ENCODE measurements at places on chromosomes 5 and 9.

- peaks cover 18% of the 10 kb centered on the region for H3K4me1 ChIP-seq
- H3K36me3 ChIP-seq, result no peaks in the 10 kb centered on the region
- peak overlapping the region; percentile 76 for H3K27ac ChIP-seq
These were observed 25.1 kb upstream of the CDKN2AIPNL start for GRCh38 chr5:134436523-134437339.

DNA sequence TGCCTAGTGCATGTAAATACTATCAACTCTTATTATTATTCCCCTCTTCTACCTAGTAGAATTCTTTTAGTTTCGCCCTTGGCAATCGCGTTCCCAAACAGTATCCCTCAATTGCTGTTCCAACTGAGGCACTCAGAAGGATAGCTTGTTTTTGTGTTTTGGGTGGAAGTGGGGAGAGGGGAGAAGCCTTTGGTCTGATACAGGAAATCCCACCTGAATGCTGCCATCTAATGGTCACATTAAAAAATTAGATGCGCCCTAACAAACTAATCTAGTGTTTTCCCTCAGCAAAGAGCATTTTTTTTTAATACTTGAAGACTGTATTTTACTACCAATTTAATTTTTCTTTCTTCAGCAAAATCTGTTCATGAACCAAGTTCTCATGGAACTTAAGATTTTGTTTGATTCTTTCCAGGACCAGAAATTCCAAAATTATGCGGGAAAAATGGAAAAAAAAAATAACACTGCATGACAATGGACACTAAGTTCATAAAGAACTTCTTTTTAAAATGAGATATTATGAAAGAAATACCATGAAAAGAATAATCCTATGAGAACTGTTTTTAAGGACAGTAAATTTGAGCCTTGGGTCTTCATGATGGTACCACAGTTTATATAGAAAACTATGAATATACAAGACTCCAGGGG, 22.2 kb upstream of the GLDC start:
- H3K4me3 ChIP-seq, result no peak overlapping the region
- H3K4me1 ChIP-seq, result no peaks in the 10 kb centered on the region
- H3K27ac ChIP-seq, result no peak overlapping the region
- DNase-seq, result no peak
- no peaks in the 10 kb centered on the region for H3K36me3 ChIP-seq

- no peaks in the 10 kb centered on the region for H3K27me3 ChIP-seq
- no peak overlapping the region for H3K27ac ChIP-seq
- H3K4me1 ChIP-seq, result peaks cover 6% of the 10 kb centered on the region
These were observed 242.6 kb downstream of the DENND1A start for GRCh38 chr9:123687246-123687751.

DNA sequence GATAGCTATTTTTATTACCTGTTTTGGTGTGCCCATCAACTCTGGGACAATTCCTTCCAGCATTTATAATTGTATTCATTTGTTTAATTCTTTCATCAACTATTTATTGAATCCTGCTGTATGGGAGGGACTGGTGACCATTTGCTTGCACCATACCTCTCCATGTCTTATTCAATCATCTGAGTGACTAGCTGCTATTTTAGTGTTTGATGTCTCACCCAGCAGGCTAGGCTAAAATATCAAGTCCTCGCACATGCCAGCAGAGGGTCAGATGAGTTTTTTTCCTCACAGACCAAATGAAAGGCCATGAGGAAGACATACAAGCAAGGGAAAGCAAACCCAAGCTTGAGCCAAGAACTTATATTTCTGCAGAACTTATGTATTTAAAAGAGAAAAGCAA, 63.9 kb downstream of the CETN3 start:
- peaks cover 4% of the 10 kb centered on the region for H3K27me3 ChIP-seq
- no peak overlapping the region for H3K4me3 ChIP-seq
- H3K4me1 ChIP-seq, result no peaks in the 10 kb centered on the region

DNA sequence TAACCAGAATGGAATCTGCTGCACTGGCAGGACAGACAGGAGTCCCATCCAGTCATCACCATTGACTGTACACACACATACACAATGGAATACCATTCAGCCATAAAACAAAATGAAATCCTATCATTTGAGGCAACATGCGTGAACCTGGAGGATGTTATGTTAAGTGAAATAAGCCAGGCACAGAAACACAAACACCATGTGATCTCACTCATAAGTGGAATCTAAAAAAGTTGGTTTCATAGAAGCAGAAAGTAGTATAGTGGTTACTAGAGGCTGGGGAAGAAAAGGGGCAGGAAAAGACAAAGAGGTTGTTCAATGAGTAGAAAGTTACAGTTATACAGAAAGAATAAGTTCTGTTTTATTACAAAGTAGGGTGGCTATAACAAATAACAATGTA, 884.0 kb upstream of the ACO1 start:
- H3K27ac ChIP-seq, result no peak overlapping the region
- no peaks in the 10 kb centered on the region for H3K4me1 ChIP-seq
- no peaks in the 10 kb centered on the region for H3K27me3 ChIP-seq
- H3K36me3 ChIP-seq, result no peaks in the 10 kb centered on the region
- DNase-seq, result no peak
- no peak overlapping the region for H3K4me3 ChIP-seq

- H3K27ac ChIP-seq, result no peak overlapping the region
- H3K27me3 ChIP-seq, result no peaks in the 10 kb centered on the region
- no peaks in the 10 kb centered on the region for H3K4me1 ChIP-seq
- H3K36me3 ChIP-seq, result peaks cover 72% of the 10 kb centered on the region
- H3K4me3 ChIP-seq, result no peak overlapping the region
These were observed 32.1 kb upstream of the POMT1 start for GRCh38 chr9:131470581-131470991.

GRCh38 chr5:51109786-51110410, 273.4 kb upstream of the ISL1 start:
- no peaks in the 10 kb centered on the region for H3K27me3 ChIP-seq
- DNase-seq, result no peak
- H3K27ac ChIP-seq, result no peak overlapping the region

DNA sequence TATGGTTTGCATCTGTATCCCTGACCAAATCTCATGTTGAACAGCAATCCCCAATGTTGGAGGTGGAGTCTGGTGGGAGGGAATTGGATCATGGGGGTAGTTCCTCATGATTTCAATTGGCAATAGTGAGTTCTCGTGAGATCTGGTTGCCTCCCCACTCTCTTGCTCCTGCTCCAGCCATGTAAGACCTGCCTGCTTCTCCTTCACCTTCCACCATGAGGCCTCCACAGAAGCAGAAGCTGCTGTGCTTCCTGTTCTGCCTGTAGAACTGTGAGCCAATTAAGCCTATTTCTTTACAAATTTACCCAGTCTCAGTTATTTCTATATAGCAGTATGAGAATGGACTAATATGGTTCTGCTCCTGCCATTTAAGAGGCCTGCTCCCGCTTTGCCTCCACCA, 32.9 kb downstream of the SCAI start:
- no peaks in the 10 kb centered on the region for H3K27me3 ChIP-seq
- no peak for DNase-seq
- peaks cover 3% of the 10 kb centered on the region for H3K4me1 ChIP-seq
- no peak overlapping the region for H3K27ac ChIP-seq

GRCh38 chr5:142600611-142601358, 85.1 kb downstream of the FGF1 start:
- H3K4me3 ChIP-seq, result no peak overlapping the region
- H3K27ac ChIP-seq, result no peak overlapping the region
- peaks cover 3% of the 10 kb centered on the region for H3K4me1 ChIP-seq
- DNase-seq, result no peak
- no peaks in the 10 kb centered on the region for H3K36me3 ChIP-seq
- peaks cover 28% of the 10 kb centered on the region for H3K27me3 ChIP-seq

- no peak for DNase-seq
- no peak overlapping the region for H3K4me3 ChIP-seq
- H3K36me3 ChIP-seq, result no peaks in the 10 kb centered on the region
- peaks cover 2% of the 10 kb centered on the region for H3K27me3 ChIP-seq
These were observed 254.6 kb upstream of the PIK3R1 start for GRCh38 chr5:67960939-67961338.

GRCh38 chr5:175694371-175695160, 36.7 kb downstream of the HRH2 start:
- H3K4me1 ChIP-seq, result peaks cover 41% of the 10 kb centered on the region
- H3K27ac ChIP-seq, result peak overlapping the region; percentile 15
- no peak overlapping the region for H3K4me3 ChIP-seq
- no peaks in the 10 kb centered on the region for H3K27me3 ChIP-seq
- H3K36me3 ChIP-seq, result peaks cover 23% of the 10 kb centered on the region
- no peak for DNase-seq

DNA sequence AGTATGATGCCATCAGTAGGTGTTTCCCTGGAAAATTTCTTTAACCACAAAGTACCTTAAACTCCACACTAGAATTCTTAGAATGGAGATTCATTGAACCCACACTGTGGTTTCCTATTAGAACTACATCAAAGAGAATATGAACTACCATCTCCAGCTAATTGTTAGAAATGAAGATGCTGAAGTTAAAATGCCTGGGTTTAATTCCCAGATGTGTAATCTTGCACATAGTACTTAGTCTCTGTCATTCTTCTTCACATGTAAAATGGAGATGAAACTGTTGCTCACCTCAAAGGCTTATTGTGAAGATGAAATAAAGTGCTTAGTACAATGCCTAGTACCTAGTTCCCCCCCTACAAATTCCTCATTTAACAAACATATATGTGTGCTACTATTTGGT, 303.3 kb upstream of the CCNG1 start:
- H3K36me3 ChIP-seq, result no peaks in the 10 kb centered on the region
- H3K27ac ChIP-seq, result no peak overlapping the region
- no peak for DNase-seq

- no peak for DNase-seq
- no peaks in the 10 kb centered on the region for H3K36me3 ChIP-seq
- no peaks in the 10 kb centered on the region for H3K4me1 ChIP-seq
- H3K4me3 ChIP-seq, result no peak overlapping the region
- no peaks in the 10 kb centered on the region for H3K27me3 ChIP-seq
These were observed 1.7 kb downstream of the KCNT1 start for GRCh38 chr9:135703726-135704125.

GRCh38 chr9:95379630-95380029, 62.1 kb upstream of the FANCC start:
- DNase-seq, result no peak
- H3K4me3 ChIP-seq, result no peak overlapping the region

DNA sequence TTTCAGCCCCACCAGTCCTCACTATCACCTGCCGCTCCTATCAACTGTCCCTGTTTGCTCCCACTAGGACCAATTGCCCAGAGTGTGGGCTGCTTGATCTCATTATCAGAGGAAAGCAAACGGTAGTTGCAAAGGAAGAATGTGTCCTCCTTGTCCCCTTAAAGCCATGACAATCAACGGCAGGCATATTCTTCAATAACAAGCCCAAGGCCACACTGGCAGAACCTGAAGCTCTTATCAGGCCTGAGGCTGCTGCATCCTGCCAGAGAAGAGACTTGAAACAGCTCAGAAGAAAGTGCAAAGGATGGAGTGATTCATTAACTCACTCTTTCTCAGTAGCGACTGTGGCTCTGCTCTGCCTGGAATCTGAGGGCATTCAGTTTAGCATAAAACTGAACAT, 39.2 kb upstream of the MAN2A1 start:
- no peak overlapping the region for H3K4me3 ChIP-seq
- no peaks in the 10 kb centered on the region for H3K4me1 ChIP-seq
- H3K27ac ChIP-seq, result no peak overlapping the region
- no peak for DNase-seq

DNA sequence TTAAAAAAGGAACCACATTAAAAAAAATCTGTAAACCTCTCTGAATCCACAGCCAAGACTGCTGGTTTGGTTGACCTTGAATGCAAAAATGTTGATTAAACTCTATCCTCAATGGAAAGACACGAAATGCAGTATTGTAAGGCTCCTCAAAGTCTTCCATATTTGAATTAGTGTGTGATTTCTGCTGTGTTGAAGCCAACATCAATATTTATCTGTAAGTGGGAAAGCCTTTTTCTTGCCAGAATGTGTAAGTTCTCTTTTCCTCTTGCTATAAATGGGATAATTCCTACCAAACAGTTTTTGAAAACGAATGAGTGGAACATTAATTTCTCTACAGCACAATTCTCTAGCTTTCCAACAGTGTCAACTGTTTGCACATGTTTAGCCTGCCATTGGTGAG, 422.1 kb upstream of the TNC start:
- DNase-seq, result no peak
- H3K27me3 ChIP-seq, result peaks cover 3% of the 10 kb centered on the region
- H3K36me3 ChIP-seq, result no peaks in the 10 kb centered on the region
- no peak overlapping the region for H3K27ac ChIP-seq
- no peaks in the 10 kb centered on the region for H3K4me1 ChIP-seq

- no peak for DNase-seq
- H3K27me3 ChIP-seq, result peaks cover 6% of the 10 kb centered on the region
- H3K27ac ChIP-seq, result peak overlapping the region; percentile 49
- H3K4me3 ChIP-seq, result peak overlapping the region; percentile 67
- peaks cover 28% of the 10 kb centered on the region for H3K4me1 ChIP-seq
- H3K36me3 ChIP-seq, result peaks cover 10% of the 10 kb centered on the region
These were observed 159.5 kb downstream of the GNA14 start for GRCh38 chr9:77488439-77489126.

DNA sequence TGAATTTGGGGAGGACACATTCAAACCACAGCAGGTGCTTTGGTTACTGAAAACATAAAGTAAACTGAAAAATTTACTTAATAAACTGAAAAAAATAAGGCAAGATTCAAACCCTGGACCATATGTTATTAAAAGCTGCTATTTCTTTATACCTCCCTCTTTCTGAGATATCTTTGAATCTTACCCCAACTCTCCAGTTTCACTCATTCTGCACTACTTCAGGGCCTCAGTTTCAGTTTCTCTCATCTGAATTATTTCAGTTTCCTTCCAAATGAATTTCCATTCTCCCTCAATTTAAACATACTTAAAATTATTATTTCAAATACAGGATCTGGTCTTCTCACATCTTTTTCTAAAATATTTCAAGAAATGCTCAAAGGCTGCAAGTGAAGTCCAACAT, 4.9 kb upstream of the OXCT1 start:
- H3K27ac ChIP-seq, result peak overlapping the region; percentile 29
- no peaks in the 10 kb centered on the region for H3K27me3 ChIP-seq
- no peak for DNase-seq
- H3K36me3 ChIP-seq, result no peaks in the 10 kb centered on the region
- peaks cover 37% of the 10 kb centered on the region for H3K4me1 ChIP-seq

GRCh38 chr9:76419782-76420380, 25.7 kb upstream of the RFK start:
- H3K36me3 ChIP-seq, result no peaks in the 10 kb centered on the region
- no peak overlapping the region for H3K27ac ChIP-seq
- no peak overlapping the region for H3K4me3 ChIP-seq
- H3K27me3 ChIP-seq, result no peaks in the 10 kb centered on the region
- no peak for DNase-seq

- no peak for DNase-seq
- peaks cover 42% of the 10 kb centered on the region for H3K4me1 ChIP-seq
These were observed 77.5 kb downstream of the GNAQ start for GRCh38 chr9:77954013-77954665.

GRCh38 chr9:1058826-1059487, 8.8 kb downstream of the DMRT2 start:
- H3K36me3 ChIP-seq, result no peaks in the 10 kb centered on the region
- H3K27ac ChIP-seq, result no peak overlapping the region
- H3K4me3 ChIP-seq, result no peak overlapping the region
- no peak for DNase-seq

- H3K4me3 ChIP-seq, result no peak overlapping the region
- no peak overlapping the region for H3K27ac ChIP-seq
- no peaks in the 10 kb centered on the region for H3K36me3 ChIP-seq
- no peaks in the 10 kb centered on the region for H3K27me3 ChIP-seq
- no peaks in the 10 kb centered on the region for H3K4me1 ChIP-seq
- DNase-seq, result no peak
These were observed 25.9 kb downstream of the RAD1 start for GRCh38 chr5:34889394-34889793.

Data from T-helper 2 cell treated with Interferon-gamma antibody and Interleukin-4, amounts not matched to agents 5 μg/mL and 100 μg/mL, for 36 hours (primary cell).